Activated CD8-positive, alpha-beta T cell treated with anti-CD3 and anti-CD28 coated beads for 36 hours (primary cell): ENCODE measurements at places on chromosomes 2 and 18.

DNA sequence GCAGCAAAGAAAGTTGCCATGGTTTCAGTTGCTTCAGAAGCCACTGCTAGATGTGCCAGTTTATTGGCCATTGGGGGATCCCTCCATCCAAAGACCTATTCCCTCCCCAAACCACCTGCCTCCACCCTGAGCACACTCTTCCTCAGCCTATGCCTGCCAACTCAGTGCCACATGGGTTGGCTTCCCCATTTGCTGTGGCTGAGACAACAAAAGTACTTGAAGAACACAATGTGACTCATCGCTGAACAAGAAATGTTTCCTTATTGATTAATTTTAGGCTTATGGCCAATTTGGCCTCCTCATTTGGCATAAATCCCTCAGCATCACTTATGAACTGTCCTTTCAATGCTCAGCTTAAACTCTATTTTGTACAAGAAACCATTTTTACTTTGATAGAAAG is 215.9 kb downstream of the TMEM247 start:
- no peak for DNase-seq

GRCh38 chr2:68318914-68319397 is 793 bp downstream of the CNRIP1 start:
- DNase-seq: no peak

GRCh38 chr2:71880846-71881610 is 266.6 kb downstream of the CYP26B1 start:
- no peak for DNase-seq

GRCh38 chr18:39946623-39947061 is 2008.4 kb upstream of the PIK3C3 start:
- DNase-seq: no peak

GRCh38 chr2:175929850-175930249 is 72.2 kb downstream of the LNPK start:
- no peak for DNase-seq

GRCh38 chr2:230738391-230738811 is 25.8 kb downstream of the CAB39 start:
- DNase-seq: no peak

GRCh38 chr2:120893811-120894584 is 158.3 kb downstream of the GLI2 start:
- DNase-seq: no peak

- DNase-seq: no peak
Measured at GRCh38 chr2:206876216-206876860, 63.0 kb upstream of the CPO start.

DNA sequence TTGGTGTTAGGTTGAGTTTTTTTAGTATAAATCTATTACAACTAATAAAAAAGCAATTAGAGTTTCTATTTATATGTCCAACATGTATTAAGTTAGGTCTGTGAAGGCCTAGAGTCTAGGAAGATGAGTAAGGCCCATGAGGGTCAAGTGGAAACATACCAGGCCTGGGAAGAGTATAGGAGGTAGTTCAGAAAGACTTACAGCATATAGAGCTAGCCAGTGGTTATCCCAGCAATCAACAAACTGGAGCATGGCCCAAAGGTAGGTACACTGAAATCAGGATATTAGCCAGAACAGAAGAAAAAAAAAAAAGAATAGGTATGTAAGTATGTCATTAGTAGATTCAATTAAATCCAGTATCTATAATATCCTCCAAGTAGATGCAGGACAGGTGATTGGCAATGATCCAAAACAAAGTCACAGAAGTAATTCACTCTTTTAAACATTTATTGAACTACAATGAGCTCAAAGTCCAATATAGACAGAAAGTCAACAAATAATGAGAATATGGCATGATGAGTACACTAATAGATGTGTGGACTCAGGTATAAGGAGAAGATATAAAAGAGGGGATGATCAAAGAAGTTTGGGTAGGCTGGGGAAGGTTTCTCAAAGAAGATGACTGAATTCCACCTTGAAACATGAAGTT is 70.3 kb downstream of the IKZF2 start:
- DNase-seq: no peak

DNA sequence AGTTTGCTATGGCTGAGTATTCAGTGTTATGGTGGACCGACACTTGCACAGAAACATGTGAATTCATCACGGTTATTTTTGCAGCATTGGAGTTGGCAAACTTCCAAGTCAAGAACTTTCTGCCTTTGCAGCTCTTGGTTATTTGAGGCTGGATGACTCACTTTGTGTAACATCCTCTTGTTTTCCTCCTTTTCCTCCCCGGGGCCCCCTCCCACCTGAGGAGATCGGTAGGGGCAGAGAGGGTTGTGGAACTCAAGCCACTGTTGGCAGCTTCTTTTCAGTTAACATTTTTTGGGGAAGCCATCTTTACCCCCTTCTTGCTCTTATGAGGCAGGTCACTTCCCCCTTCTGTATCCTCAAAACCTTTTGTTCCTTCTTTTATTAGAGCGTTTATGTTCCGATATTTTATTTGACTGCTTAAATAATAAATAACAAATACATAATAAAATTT is 48.6 kb downstream of the DDX1 start:
- no peak for DNase-seq

DNA sequence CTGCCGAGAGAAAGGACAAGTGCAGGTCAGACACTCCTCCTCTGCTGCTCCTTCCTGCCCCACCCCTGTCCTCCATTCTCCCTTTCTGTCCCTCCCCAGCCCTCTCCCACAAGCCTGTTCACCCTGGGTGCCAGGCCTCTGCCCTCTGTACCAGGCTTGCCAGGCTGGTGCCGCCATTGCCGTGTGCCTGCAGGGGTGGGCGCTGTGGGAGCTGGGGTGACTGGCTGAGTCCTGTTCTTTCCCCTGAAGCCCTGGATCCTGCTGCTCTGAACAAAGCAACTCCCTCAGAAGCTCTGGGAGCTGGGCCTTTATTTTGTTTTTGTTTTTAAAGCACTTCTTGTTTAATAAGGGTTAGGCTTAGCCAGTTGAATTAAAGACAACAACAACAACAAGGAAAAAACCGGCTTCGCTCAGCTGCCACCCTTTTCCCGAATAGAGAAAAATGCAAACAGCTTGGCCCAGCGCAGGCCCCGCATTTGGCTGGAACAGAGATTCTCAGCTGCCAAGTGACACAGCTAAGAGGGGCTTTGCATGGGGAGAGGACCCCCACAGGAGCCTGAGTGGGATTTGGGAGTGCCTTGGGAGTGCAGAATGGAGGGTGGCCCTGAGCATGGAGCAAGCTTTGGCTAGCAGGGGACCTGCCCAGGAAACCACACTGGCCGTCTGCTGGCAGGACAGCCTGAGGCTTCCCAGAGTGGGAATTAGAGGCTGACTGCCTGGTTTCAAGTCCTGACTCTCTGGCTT is 9.1 kb downstream of the PCARE start:
- no peak for DNase-seq

DNA sequence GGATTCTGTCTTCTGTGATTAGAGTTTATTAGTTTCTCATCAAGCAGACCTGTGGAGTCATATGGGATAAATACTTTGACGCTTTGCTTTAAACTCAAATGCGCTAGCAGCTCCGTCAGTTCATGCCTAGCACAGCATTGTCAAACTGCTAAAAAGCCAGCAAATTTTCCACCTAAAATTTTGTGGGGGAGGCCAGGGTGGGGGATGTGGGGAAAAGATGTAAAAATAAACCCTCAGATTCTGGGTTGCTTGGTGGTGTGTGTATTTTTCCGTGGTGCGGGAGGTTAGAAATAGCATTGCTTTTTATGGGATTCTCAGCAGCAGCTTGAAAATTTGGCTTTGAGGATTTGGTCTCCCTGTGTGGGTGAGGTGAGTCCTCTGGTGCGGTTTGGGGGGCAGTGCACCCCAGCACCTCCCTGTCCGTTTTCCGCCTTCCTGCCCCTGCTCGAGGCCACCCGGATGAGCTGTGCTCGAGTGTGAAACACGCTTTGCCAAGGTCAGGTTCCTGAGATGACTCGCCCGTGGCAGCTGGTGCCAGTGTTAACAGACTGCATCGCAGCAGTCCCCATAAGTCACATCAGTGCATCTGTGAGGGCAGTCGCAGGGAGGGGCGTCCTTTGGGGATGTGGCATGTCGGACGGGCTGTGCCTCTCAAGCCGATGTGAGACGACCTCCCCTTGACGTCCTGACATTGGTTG is 65.9 kb downstream of the LDLRAD4 start:
- DNase-seq: peak; percentile 74

DNA sequence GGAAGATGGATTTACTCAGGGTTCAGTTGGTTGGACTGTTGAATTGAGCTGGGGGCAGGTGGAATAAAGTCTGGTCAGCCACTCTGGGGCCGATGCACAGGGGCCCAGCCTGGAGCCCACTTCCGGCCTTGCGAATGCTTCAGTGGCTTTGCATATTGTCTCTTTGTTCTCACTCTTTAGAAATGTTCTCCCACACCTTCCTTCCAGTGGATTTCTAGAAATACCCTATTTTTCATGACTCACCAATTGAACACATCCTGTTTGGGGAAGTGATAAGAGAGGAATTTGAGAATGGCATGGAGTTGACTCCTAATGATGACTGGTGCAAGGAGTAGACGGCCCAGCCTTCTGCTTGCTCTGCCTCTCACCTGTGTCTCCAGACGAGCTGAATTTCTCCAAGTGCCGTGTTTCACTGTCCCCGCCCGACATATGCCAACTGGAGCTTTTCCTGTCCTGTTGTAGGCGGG is 28.1 kb downstream of the ASAP2 start:
- no peak for DNase-seq
